ENCODE measurements at places on chromosomes 1 and 21. TPM values are rescaled to one million over a fixed set of nuclear protein-coding genes. Genes with fewer than 3 reads are reported as not detected.

The NTRK1 gene
- total RNA-seq = 5.5 TPM

The SERTAD4 gene
- total RNA-seq = 0.29 TPM

The ASAP3 gene
- total RNA-seq = 6.8 TPM

The CELA2B gene
- not detected for total RNA-seq

The BEND5 gene
- total RNA-seq = not detected

The ALPL gene
- 0.12 TPM for total RNA-seq

The S100A5 gene
- total RNA-seq = 0.30 TPM
